Hematopoietic multipotent progenitor cell treated with erythropoietin and hydrocortisone succinate and interleukin-3 and kit ligand, for 17 days (in vitro differentiated cells): ENCODE measurements at places on chromosomes 7 and 10.

GRCh38 chr7:120402801-120403200 lies 129.8 kb downstream of the KCND2 start:
- no peak for DNase-seq

- no peak for DNase-seq
These were observed 70.1 kb downstream of the VPS41 start for GRCh38 chr7:38838725-38839385.

DNA sequence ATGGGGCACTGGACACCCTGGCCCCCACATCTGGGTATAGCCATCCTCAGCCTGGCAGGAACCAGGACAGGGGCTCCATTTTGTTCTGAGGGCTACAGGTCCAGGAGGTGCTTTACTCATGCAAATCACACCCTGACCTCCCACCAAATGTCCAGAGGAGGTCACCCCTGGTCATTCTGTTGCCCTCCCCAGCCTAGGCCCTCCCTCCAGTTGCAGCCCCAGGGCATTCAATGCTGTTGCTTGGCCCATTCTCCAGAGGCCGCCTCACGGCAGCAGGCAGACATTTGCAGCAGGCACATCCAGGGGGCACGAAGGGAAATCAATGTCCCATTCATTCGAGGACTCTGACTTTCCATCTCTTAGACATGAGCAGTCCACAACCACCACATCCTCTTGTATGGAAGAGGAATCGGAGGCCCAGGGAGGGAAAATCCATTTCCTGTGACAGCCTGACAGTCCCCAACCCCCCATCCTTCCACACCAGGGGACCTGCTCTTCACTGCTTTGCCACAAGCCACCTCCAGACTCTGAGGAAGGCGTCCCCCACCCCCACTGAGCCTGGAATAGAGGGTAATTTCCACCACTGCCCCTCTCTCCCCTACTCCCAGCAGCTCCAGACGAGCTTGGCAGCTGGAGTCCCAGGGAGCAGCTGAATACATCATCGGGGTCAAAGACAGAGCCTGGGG lies 76.2 kb upstream of the UNC5B start:
- no peak for DNase-seq

DNA sequence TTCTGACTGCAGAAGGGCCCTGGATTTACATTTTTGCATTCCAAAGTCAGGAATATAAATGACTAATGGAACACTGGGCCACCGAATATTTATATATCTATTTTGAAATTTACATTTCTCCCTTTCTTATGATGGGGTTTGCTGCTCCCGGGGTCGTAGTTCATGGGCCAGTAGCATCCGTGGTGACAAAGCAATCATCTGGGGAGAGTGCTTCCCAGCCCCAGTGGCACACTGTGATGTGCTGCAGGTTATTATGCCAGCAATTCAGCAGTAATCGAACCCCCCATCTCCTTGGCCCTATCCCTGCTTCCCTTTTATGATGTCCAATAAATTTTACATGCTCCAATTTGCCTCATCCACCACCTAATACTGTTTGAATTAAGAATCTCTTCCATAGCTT lies 837.5 kb downstream of the LRMDA start:
- DNase-seq: no peak

- DNase-seq: no peak
These were observed 202.8 kb upstream of the AKR1E2 start for GRCh38 chr10:4623200-4623599.

DNA sequence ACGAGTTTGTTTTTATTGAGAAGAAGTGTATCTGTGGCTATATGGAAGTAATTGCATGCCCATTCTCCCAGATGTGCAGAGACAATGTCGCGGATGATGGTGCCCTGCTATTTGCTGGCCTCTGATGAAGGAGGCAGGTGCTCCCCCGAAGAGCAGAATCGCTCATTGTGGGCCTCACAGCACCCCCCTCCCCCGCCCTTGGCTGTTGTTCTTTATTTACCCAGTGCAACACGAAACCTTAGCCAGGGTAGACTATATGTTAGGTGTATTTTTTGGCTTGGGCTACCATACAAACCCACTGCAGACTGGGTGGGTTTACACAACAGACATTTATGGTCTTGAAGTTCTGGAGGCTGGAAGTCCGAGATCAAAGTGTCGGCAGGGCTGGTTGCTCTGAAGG lies 3.4 kb upstream of the ADCY1 start:
- DNase-seq: no peak

GRCh38 chr7:46315891-46316290 lies 394.8 kb upstream of the IGFBP3 start:
- DNase-seq: no peak

DNA sequence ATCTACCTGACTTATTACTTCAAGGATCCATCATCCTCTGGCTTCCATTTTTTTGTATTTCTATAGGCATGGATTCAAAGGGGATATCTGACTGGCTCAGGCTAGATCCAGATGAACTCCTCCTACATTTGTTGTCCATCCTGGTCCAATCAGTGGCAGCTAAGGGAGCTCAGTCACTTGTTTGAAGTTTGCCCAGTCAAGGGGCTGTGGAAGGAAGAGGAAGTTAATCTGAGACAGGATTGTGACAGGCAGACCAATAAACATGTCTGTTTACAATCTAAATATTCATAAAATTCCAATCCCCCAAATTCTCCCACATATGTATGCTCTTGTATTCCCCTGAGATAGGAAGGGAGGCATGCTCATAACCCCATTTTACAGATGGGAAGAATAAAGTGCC lies 48.7 kb downstream of the CAV1 start:
- DNase-seq: no peak

GRCh38 chr7:47485640-47486435 lies 96.1 kb downstream of the TNS3 start:
- DNase-seq: no peak

DNA sequence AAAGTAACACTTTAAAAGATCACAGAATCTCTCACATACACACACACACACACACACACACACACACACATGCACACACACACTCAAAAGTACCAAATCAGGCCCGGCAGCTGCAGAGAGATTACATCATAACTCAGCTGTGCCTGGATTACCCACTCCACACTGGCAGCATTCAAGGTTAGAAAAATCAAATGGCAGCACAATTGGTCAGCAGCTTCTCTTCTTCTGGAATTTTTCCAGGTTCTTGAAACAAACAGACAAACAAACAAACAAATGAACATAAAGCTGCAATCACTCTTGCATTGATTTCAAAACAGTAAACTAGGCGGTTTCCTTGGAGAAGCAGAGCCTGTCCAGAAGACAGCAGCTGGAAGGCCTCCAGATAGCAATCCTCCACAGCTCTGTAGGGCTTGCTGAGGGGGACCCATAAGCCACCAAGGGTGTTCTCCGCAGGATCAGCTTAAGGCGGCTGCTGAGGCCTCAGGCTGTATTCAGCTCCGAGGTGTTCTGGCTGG lies 24.5 kb upstream of the FAM133B start:
- no peak for DNase-seq

GRCh38 chr7:45001826-45002225 lies 1.8 kb downstream of the CCM2 start:
- DNase-seq: no peak

DNA sequence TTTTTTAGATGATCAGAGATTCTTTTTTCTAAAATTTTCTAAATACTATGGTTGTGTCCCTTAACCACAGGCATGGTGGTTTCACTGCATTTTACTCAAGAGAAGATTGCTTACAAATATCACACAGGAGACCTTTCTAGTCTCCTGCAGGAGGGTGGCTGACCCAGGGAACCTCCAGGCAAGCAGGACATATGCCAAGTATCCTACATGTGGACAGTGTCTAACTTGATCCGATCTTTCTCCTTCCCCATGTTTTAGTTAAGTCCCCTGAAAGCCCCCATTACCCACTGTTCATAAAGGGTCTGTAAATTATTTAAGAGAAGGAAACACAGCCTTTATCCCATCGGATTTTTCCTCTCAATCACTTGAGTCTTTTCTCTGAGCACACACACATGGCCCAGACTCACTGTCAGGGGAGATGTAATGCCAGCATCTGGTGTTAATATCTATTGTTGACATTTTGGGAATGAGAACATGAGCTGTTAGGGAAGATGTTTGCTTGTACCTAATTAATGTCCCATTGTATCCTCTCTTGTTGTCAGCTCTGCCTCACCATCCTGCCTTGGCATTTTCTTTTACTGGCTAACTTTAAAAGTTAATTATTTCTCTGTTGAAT lies 755.2 kb downstream of the AUTS2 start:
- DNase-seq: no peak

- DNase-seq: no peak
These were observed 30.1 kb downstream of the SEMA3D start for GRCh38 chr7:85156661-85157208.

GRCh38 chr10:97718659-97719142 lies 5.2 kb downstream of the MARVELD1 start:
- DNase-seq: no peak

GRCh38 chr7:100532165-100533022 lies 6.6 kb upstream of the AGFG2 start:
- DNase-seq: peak; percentile 30

DNA sequence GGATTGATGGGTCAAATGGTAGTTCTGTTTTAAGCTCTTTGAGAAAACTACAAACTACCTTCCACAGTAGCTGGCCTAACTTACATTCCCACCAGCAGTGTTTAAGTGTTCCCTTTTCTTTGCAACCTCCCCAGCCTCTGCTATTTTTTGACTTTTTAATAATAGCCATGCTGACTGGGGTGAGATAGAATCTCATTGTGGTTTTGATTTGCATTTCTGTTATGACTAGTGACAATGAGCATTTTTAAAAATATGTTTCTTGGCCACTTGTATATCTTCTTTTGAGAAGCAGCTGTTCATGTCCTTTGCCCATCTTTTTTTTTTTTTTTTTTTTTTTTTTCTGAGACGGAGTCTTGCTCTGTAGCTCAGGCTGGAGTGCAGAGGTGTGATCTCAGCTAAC lies 155.2 kb upstream of the BMPER start:
- DNase-seq: no peak

- no peak for DNase-seq
These were observed 68.6 kb upstream of the KMT2C start for GRCh38 chr7:152504367-152504766.

DNA sequence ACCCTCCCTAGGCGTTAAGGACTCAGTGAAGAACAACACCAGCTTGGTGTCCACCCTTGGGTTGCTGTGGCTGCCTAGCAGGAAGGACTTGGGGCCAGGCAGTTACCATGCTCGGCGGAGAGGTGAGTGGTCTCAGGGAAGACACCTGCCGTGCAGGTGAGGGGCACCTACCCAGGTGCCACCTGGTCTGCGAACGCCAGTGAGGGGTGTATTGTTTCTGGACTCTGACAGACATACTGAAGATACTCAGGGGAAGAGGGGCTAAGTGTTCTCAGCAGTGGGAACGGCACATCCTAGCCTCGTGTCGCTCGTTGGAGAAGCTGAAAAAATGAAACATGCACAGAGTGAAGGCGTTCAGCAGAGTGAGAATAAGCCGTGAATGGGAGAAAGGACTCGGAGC lies 22.6 kb downstream of the DOCK1 start:
- DNase-seq: no peak

- DNase-seq: peak; percentile 77
These were observed 21.2 kb downstream of the ATP6V1F start for GRCh38 chr7:128883622-128884448.

GRCh38 chr10:74928742-74929191 lies 102.4 kb downstream of the KAT6B start:
- no peak for DNase-seq

DNA sequence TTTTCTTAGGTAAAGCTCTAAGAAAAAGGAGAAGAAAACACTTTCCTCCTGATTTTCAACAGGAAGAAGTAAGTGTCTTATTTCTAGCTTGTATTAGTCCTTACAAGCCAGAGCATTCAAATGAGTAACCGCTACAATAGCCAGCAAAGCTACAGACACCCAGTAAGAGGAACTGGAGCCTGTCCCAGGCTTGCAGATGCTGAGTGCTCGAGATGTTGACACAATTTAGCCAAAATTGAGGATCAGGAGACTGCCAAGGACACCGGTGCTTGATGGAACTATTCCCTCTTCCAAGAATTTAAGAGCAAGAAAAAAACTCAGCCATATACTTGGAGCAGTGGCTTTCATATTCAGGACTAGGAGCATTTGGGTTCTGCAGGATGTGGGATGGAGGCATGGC lies 149.3 kb upstream of the DPP6 start:
- no peak for DNase-seq

DNA sequence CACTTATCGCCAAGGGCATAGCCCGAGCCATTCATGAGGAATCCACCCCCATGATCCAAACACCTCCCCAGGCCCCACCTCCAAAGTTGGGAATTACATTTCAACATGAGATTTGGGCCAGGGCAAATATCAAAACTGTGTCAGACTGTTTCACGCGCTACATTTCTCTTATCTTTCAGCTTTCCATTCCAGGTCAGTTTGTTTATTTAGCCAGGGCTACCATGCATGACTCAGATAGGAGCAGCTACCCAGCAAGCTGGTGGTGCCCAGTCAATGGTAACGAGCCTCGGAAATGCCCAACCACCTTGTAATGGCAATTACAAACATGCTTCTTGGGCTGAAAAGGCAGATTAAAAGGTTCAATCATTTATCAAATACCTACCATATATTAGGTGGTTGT lies 43.6 kb upstream of the BAMBI start:
- DNase-seq: no peak

DNA sequence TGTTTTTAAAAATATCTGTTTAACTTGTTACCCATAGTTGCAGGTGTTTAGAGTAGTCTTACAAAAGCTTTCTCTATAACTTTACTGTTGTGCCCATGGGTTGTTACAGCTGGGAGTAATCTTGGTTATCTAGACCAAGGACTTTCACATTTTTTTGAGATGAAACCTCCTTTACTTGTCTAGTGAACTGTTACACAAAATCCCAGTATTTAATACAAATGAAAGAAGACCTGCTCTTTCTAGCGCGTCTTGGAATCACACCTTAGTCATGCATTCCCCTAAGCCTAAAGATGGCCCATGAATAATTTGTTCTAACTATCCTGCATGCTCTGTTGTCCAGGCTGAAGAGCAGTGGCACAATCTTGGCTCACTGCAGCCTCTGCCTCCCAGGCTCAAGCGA lies 38.0 kb downstream of the CSGALNACT2 start:
- DNase-seq: no peak

DNA sequence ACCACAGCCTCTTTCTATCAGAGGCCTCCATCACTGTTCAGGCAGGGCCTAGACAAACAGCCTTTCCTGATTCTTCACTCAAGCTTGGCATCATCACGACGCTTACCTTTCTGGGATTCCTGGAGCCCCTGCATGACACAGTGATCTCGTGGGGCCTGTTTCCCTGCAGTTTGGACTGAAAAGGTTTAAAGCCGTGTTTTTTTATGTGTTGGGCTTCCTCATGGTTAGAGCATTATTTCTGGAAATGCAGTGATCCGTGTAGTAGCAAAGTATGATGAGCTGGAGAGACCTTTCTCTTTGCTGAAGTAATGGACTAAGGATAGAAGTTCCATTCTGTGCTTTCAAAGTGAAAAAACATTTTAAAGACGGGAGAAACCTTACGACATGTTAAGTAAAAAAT lies 169.1 kb downstream of the BMPER start:
- DNase-seq: no peak
